ENCODE measurements at places on chromosomes 2 and 18. TPM values are rescaled to one million over a fixed set of nuclear protein-coding genes. Genes with fewer than 3 reads are reported as not detected.

Gene TEX261
- 66.9 TPM for total RNA-seq

Gene TLX2
- total RNA-seq = 0.39 TPM

Gene STAT4
- 51.7 TPM for total RNA-seq

Gene ADRA2B
- 0.09 TPM for total RNA-seq

Gene RFX8
- total RNA-seq = 0.48 TPM

Gene LONRF2
- 0.16 TPM for total RNA-seq

Gene UGT1A5
- not detected for total RNA-seq

Gene MYL1
- total RNA-seq = not detected

Gene CCL20
- 36.1 TPM for total RNA-seq

Gene IL18RAP
- total RNA-seq = 3.7 TPM

Gene RPRM
- total RNA-seq = not detected

Gene ZNF396
- total RNA-seq = 0.87 TPM

Gene INHBB
- total RNA-seq = not detected

Gene SLC40A1
- total RNA-seq = 1.1 TPM

Gene ATP5MC3
- 200 TPM for total RNA-seq

Gene NDC80
- total RNA-seq = 68.9 TPM

Gene MGAT4A
- total RNA-seq = 79.7 TPM

Gene COL5A2
- 0.32 TPM for total RNA-seq

Gene ARHGAP28
- not detected for total RNA-seq

DNA sequence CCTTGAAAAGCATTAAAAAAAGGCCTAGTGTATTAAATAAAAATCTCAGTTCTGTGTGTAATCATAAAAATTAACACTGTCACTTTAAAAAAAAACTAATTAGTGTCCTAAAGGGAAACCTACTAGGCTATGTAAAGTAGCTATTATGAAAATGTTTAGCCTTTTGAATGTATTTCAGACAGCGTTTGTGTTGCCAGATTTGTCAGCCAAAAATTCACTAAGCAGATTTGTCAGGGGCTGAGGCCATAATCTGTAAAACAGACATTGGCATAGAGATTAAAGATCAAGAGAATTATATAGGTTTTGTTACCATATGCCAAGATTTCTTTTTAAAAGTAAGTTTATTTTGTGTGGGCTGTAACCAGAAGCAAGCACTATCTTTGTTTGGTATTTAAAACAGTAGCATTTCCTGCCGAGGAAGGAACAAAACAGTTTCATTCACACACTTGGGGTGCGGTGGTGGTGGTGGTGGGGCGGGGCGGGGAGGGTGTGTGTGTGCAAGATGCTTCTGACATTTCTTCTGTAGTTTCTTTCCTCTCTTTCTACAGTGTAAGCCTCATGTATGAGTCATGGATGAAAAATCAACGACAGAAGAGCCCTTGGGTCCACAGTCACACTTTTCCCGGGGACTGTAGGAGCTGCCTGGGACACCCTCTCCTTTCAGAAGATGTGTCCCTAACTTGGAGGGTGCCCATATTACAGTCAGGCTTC is 328.5 kb upstream of the FANCL start:
- peak; percentile 52 for ATAC-seq

DNA sequence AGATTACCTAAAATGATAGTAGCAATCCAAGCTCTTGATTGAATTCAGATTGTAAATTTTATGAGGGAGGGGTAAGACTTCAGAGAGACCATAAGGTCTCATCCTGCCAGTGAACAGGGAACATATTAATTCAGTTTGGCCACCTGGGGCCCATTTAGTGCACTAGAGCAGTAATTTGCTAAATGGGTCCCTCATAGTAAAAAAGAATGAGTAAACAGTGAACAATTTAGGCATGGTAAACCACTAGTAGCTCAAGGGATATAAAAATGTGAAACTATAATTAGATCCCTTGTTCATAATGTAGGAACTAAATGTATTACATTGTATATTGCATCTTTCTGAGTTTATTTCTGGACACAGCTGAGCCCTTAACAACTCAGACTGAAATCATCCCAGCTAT is 4.9 kb upstream of the PHLPP1 start:
- no peak for ATAC-seq

GRCh38 chr2:4507661-4508060 is 804.3 kb downstream of the DCDC2C start:
- ATAC-seq = no peak

DNA sequence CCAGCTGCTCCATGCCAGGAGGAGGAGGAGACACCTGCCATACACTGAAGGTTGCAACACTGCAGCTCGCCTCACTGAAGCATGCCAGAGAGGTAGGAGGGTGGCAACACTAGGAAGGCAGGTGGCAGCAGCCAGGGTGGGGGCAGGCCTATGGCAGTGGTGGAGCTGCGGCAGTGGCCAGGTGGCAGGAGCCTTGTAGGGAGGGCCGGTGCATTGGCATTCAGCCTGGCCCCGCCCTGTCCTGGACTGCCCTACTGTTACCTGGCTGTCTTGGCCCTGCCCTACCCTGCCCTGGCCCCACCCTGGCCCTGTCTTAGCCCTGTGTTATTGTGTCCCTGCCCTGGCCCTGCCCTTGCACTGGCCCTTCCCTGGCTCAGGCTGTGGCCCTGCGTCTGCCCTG is 7.4 kb upstream of the ANKRD62 start:
- ATAC-seq = peak; percentile 23

DNA sequence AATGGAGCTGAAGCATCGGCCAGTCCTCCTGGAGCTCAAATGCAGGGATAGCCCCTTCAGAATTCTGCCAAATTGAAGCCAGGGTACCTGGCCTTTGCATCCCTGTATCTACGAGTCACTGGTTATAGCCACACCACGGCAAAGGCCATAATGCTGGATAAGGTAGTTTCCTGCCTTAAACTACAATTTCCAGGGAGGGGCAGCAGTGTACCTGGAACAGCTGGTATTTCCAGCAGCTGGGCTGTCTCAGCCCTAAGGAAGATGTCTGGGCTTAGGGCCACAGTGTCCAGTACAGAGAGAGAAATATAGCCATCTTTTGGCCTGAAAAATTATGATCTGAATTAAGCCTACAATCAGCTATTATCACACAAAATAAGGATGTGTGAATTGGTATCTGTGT is 180.3 kb downstream of the GCA start:
- no peak for ATAC-seq

DNA sequence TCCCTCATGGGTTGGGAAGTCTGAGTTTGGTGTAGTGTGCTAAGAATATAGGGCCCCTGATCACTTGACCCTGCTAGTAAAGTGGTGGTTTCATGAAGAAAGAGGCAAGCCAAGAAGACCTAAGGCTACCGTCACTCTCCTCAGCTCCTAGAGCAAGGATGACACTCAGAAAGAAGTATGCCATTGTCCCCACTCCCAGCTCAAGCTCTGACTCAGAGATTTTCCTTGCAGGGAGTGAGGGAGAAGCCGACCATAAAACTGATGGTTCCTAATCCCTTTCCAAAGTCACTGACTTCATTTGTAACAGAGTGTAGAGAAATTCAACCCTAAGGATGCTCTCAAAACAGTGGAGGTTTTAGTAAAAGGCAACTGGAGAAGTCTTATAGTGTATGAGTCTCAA is 80.9 kb downstream of the ICA1L start:
- ATAC-seq = no peak

- no peak for ATAC-seq
Measured at GRCh38 chr2:97669448-97669847, at the start of gene C2orf92. C2orf92 (plus strand) TSS chr2:97669713; CDS start chr2:97669789, 76 bp downstream.

- ATAC-seq = no peak
Measured at GRCh38 chr2:99692785-99693184, 203.0 kb upstream of the REV1 start.

DNA sequence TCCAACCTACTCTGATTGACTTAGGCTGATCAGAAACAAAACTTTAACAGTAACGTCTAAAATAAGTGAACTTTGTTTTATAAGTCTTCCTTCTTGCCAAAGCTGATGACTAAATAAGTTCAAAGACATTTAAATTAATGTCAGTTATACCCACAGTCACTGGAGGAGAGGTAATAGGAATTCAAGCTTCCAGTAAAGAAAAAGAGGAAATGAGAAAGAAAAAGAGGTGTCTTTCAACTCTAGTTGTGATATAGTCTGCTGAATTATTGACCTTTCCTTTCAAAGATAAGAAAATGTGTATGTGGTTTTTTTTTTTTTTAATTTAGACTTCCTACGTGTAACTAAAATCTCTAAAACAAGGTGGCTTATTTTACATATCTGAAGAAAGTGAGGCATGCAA is 191.5 kb downstream of the SLC8A1 start:
- ATAC-seq = no peak

GRCh38 chr2:55547001-55547400 is 27.5 kb downstream of the CFAP36 start:
- no peak for ATAC-seq

GRCh38 chr2:37579192-37579713 is 92.2 kb downstream of the CDC42EP3 start:
- ATAC-seq = no peak

DNA sequence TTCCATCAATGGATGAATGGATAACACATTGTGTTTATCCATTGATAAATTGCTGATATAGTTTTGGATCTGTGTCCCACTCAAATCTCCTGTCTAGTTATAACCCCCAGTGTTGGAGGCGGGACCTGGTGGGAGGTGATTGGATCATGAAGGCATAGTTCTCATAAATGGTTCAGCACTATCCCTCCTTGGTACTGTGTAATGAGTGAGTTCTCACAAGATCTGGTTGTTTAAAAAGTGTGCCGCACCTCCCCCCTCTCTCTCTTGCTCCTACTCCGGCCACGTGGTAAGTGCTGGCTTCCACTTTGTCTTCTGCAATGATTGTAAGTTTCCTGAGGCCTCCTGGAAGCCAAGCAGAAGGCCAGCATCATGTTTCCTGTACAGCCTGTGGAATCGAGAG is 23.9 kb upstream of the SPATA3 start:
- ATAC-seq = no peak

GRCh38 chr2:96809951-96810782 is 5.9 kb upstream of the CNNM3 start:
- ATAC-seq = no peak

DNA sequence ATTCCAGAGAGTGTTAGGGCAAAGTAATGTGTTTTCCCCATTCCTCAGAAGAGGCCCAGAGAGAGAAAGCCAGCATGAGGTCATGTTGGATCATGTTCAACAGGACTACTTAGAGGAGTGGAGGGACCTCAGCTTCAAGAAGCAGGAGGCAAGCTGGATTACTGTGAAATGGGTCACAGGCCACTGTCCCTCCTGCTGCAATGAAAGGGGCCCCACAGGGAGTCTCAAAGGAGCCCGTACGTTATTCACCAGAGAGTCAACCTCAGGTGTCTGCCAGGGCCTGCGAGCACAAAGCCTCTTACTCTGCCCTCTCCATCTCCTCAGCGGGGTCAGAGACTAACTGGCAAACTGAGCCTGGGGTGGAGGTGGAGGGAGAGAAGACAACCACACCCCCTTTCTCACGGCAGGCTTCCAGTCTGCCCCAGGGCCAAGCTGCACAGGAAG is 27.2 kb upstream of the ACYP2 start:
- ATAC-seq = no peak

DNA sequence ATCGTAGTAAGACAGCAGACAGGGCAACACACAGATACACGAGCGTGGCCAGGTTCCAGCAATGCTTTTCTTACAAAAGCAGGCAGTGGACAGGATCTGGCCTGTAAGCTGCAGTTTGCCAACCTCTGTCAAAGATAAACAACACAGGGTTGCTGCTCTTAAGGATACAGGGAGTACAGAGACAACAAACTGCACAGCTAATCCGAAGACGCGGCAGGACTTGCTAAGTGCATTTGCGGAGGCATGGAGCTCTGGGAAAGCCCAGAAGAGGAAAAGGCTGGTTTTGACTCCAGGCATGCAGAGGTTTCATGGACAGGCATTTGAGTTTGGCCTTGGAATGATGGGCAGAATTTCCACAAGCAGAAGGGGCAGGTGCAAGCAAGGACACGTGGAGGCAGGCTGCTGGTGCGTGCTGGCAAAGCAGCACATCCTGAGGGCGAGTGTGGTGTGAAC is 24.4 kb downstream of the SERTAD2 start:
- ATAC-seq = no peak

GRCh38 chr18:75048776-75049454 is 160.0 kb downstream of the PTGR3 start:
- no peak for ATAC-seq

GRCh38 chr2:36708041-36708741 is 11.7 kb downstream of the VIT start:
- no peak for ATAC-seq

DNA sequence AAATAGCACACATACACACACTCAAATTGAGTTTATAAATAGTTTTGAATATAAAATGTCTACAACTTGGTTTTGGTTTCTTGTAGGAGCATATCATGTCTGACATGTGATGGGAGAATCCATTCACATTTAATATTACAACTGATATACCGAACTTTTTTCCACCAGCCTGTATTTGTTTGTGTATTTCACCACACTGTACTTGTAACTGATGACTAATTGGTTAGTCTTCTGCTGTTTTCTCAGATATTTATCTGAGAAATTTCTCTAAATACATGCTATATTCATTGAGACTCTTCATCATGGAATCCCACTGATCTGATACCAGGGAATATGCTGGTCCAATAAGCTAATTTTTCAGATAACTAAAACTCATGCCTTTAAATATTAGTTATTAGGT is 56.3 kb upstream of the UBXN4 start:
- no peak for ATAC-seq

DNA sequence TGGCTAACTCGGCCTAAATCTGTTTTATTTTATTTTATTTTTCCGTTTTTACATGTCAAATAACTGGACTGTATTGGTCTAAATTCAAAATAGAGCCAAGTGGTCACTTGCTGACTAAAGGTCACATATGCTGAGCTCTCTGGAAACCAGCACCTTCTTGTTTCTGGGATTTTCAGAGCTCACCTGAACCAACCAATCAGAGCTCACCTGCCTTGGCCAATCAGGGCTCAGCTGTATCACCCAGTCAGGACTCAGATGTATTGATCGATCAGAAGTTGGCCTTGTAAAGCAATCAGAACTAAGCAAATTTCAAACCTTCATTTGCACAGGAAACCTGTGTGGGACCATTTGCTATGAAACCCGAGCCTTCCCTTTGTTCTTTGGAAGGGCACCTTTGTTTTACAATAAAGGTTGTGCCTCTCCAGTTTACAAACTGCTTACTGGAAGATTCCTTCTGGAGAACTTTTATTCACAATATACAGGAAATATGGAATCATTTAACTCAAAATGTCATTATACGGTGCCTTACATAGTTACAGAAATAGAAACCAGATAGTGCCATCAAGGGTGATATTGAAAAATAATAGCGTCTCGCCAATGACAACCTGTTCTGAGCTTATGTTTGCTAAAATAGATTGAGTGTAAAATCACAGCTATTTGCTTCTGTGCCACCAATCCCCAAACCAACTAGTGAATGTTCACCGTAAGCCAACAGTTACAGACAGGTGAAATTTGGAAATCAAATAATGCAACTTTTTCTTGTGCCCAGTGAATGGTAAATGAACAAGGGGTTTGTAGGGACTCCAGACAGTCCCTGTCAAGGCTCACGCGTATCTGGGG is 17.3 kb upstream of the PSD4 start:
- peak; percentile 45 for ATAC-seq

- ATAC-seq = no peak
Measured at GRCh38 chr18:52009958-52010357, 330.0 kb upstream of the DCC start.

Data from activated T-helper 17 cell treated with anti-CD3 and anti-CD28 coated beads, Interleukin-2, amount 50 U/mL, for 72 hours (primary cell).